ENCODE measurements at places on chromosomes 1 and 21. TPM values are rescaled to one million over a fixed set of nuclear protein-coding genes. Genes with fewer than 3 reads are reported as not detected.

- no peak for DNase-seq
Observed at GRCh38 chr21:35081861-35082260, 32.8 kb upstream of the RUNX1 start.

DNA sequence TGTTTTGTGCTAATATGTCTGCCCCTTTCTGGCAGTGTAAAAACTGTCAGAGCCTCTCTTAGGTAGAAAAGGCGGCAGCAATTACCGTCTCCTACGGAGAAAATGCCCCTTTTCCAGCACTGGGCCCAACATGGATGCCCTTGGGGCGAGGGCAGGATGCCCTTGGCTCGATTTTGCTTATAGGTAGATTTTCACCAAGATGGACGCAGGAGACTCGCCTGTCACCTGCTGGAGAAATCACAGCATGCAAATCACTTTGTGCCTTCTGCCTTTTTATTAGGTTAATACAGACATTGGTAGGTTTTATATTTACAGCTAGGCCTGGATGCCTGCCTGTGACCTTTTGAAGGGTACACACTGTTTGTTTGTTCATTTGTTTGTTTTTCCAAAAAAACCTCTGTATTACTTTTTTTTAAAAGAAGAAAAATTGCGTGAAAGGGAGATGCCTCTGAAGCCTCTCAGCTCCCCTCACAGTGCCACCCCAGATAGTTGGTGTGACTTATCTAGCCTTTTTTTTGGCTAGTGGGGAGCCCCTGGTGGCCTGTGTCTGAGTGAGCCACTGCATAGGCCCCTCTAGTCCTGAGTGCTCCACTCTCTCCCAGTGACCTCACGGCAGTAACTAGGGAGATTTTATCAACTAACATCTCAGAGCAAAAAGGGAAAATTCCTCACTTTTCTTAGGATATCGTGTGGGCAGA is 2.5 kb downstream of the ATP1B1 start:
- peak; percentile 69 for DNase-seq

- DNase-seq: no peak
Observed at GRCh38 chr1:51489472-51489871, 29.6 kb downstream of the EPS15 start.

DNA sequence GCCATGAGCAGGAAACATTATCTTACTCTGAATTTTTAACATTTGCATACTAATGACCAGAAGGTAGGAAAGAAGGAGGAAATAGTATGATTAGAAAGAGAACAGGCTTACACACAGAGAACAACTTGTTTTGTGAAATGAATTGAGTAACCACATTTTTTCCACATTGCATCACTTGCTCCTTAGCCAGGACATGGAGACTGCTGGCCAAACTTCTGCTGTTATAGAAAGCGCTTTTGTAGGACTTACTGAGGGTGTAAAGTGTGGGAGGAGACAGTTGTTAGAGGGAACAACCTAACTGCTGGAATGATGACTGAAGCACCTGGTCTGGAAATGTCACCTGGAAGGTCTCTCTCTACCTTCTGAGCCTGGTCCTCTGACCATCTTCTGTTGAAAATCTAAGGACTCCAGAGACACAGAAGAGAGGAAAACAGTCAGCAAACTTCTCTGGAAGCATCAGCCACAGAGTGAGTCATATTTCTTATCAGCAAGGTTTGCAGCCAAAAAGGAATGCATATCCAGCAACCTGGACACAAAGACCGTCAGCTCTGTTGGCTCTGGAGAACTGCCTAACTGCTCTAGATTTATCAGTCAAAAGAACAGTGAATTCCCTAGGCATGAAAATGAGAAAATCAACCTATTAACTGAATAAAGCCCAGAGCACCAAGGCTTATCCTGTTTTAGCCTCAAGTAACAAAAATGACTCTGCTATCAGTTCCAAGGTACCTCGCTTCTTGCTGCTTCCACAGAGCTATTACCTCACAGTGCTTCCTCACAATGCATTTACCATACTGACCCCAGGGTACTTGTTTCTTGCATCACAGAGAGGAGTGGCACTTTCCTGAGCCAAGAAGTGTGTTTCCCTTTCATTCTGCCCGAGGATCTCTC is 88.0 kb upstream of the SLFNL1 start:
- DNase-seq: no peak

- peak; percentile 94 for DNase-seq
Observed at GRCh38 chr1:27392096-27392777, at the start of gene GPR3. Gene GPR3 (plus strand): TSS chr1:27392622. CDS start chr1:27393799, 1,177 bp downstream.

- no peak for DNase-seq
Observed at GRCh38 chr1:242128951-242129502, 130.1 kb upstream of the MAP1LC3C start.

GRCh38 chr1:169321539-169321938 is 46.1 kb downstream of the NME7 start:
- no peak for DNase-seq

DNA sequence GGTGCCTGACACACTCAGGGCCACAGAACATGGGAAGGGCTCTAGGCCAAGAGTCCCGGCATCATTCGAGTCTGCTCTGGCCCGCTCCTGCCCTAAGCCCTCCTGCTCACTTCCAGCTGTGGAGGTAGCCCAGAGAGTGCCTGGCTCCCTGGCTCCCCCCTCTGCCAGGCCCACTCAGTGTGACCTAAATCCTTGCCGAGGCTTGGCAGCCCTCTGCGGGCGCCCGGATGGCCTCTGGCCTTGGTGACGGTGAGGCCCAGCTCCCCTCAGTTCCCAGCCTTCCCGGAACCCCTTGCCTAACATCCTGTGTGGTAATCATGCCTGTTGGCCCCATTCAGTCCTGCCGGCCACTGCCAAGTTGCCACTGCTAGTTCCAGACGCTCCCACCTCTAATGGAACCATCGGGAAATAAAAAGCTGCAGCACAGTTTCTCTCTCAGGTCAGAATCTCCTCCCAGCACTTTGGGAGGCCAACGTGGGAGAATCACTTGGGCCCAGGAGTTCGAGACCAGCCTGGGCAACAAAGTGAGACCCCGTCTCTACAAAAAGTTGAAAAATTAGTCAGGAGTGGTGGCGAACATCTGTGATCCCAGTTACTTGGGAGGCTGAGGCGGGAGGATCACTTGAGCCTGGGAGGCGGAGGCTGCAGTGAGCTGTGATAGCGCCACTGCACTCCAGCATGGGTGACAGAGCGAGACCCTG is 1.2 kb upstream of the H6PD start:
- no peak for DNase-seq

- no peak for DNase-seq
Observed at GRCh38 chr1:178311164-178311563, 185.6 kb downstream of the CLEC20A start.

Gene EPS8L3
- total RNA-seq: not detected

Gene TMEM125
- total RNA-seq: 8.3 TPM

Gene KIF2C
- total RNA-seq: 3.0 TPM

Gene GSTM5
- total RNA-seq: 0.27 TPM

Gene B3GALT2
- total RNA-seq: not detected
